ENCODE measurements at places on chromosomes 16 and 17. TPM values are rescaled to one million over a fixed set of nuclear protein-coding genes. Genes with fewer than 3 reads are reported as not detected.
A peak's percentile ranks its signal among the peaks of the same experiment; 100 is the strongest.

The KRT28 gene
- total RNA-seq: not detected

The UTS2R gene
- 0.97 TPM for total RNA-seq

- H3K27ac ChIP-seq: no peak overlapping the region
- no peak overlapping the region for H3K4me3 ChIP-seq
- H3K36me3 ChIP-seq: no peaks in the 10 kb centered on the region
Observed at GRCh38 chr16:3038896-3039295, 2.2 kb upstream of the BICDL2 start.

DNA sequence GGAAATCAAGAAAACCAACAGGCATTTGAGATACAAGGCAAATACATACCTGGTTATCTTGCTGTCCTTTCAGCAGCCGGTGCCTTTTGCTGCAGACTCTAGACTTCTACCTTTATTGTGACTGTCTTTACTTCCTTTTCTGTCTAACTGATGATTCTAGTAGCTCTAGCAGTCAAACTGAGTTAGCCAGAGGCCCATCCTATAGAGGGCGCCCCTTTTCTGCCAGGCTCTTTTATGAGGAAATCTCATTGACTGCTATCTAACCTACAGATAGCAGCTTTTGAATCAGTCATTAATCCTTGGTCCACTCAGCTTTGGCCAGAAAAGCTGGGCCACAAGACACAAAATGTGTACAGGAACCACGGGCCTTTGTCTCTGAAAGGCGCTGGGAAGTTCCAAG lies 87.5 kb upstream of the WSB1 start:
- H3K36me3 ChIP-seq: no peaks in the 10 kb centered on the region
- no peaks in the 10 kb centered on the region for H3K27me3 ChIP-seq
- H3K4me1 ChIP-seq: no peaks in the 10 kb centered on the region

- H3K4me3 ChIP-seq: peak overlapping the region; percentile 53
- H3K36me3 ChIP-seq: peaks cover 19% of the 10 kb centered on the region
- peak overlapping the region; percentile 67 for H3K27ac ChIP-seq
- H3K27me3 ChIP-seq: no peaks in the 10 kb centered on the region
Observed at GRCh38 chr16:84136331-84137125, 8.4 kb downstream of the HSDL1 start.

Data from type B pancreatic cell (in vitro differentiated cells).